Hindlimb muscle (tissue), 1 donor: ENCODE measurements at places on chromosomes 3 and 15. TPM values are rescaled to one million over a fixed set of nuclear protein-coding genes. Genes with fewer than 3 reads are reported as not detected.

SLC22A13 gene
- 0.18 TPM for polyA plus RNA-seq

CFAP92 gene
- polyA plus RNA-seq, result 1.4 TPM

C3orf22 gene
- polyA plus RNA-seq, result not detected

SPINK8 gene
- not detected for polyA plus RNA-seq

FES gene
- 16.4 TPM for polyA plus RNA-seq

CDV3 gene
- polyA plus RNA-seq, result 151 TPM

POLQ gene
- 2.6 TPM for polyA plus RNA-seq

HACL1 gene
- polyA plus RNA-seq, result 8.2 TPM

ACTRT3 gene
- polyA plus RNA-seq, result 2.1 TPM

ZNF501 gene
- polyA plus RNA-seq, result 5.2 TPM

SLC6A1 gene
- 2.1 TPM for polyA plus RNA-seq

TMC3 gene
- 0.08 TPM for polyA plus RNA-seq
